ENCODE measurements at places on chromosomes 3 and 15. TPM values are rescaled to one million over a fixed set of nuclear protein-coding genes. Genes with fewer than 3 reads are reported as not detected.

KIF9 gene
- 2.5 TPM for total RNA-seq

DNA sequence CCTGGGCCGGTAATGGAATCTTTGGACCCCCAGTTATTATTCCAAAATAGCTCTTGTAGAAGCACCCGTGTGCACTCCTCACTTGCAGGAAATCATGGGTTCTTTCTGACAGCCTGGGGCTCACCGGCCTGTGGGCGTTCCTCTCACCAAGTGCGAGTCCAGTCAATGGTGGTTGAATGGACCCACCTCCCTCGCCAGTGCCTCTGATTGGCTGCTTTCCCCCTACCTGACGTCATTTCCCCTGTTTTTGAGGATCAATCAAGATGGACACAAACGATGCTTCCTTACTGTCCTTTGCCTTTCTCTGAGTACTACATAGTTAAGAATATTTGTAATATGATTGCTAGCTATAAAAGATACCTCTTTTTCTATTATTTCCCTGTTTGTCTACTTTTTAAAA is 18.1 kb downstream of the MOBP start:
- DNase-seq, result no peak

GRCh38 chr3:110806924-110807323 is 264.7 kb upstream of the NECTIN3 start:
- no peak for DNase-seq

SLC27A2 gene
- 0.22 TPM for total RNA-seq

- DNase-seq, result peak; percentile 3
Observed at GRCh38 chr15:68314563-68314962, 37.0 kb downstream of the FEM1B start.

GRCh38 chr15:67732671-67733374 is 92.5 kb upstream of the SKOR1 start:
- DNase-seq, result no peak

DNA sequence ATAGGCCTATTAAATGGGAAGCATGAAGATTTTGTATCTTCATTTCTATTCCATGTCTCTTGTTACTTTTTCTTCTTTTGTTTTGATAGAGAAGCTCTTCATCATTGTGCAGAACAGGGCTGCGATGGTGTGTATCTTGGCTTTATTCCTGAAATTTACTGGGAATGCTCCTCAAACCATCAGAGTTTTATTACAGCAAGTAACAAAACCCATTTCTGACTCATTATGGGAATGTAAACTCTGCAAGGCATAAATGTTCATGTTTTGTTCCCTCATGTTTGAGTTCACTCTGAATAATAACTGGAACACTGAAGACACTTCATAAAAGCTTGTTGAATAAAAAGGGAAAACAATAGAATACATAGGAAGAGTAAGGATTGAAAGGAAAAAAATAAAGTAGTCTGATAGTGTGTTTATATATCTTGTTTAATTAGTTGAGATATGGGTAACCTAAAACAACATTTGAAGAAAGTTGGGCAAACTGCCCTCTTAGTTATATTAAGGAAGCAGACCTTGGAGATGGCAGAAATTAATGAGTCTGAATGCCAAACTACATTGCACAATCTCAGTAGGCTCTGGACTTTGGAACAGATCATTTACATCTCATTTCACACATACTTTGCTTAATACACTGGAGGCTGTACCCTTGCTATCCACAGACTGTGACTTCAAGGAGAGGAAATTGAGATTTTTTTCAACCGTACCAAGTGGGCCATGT is 521.5 kb downstream of the GRM7 start:
- no peak for DNase-seq

PYGO1 gene
- 0.02 TPM for total RNA-seq

DNA sequence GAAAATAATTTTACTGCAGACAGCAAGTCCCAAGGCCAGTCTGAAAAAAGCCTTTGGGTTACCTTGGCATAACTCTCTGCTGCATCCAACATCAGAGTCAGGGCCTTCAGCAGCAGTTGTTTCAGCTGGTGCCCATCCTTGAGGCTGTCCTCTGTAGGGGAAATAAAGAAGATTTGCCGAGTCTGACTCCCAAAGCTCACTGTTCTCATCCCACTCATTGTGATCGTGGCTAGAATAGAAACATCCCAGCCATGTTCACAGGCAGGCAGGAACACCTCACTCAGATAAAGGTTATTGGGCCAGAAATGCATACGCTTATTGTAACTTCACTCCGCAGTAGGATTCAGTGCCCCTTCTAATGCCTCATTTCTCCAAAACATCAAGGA is 29.2 kb downstream of the EIF3J start:
- no peak for DNase-seq

CPB1 gene
- not detected for total RNA-seq

DNA sequence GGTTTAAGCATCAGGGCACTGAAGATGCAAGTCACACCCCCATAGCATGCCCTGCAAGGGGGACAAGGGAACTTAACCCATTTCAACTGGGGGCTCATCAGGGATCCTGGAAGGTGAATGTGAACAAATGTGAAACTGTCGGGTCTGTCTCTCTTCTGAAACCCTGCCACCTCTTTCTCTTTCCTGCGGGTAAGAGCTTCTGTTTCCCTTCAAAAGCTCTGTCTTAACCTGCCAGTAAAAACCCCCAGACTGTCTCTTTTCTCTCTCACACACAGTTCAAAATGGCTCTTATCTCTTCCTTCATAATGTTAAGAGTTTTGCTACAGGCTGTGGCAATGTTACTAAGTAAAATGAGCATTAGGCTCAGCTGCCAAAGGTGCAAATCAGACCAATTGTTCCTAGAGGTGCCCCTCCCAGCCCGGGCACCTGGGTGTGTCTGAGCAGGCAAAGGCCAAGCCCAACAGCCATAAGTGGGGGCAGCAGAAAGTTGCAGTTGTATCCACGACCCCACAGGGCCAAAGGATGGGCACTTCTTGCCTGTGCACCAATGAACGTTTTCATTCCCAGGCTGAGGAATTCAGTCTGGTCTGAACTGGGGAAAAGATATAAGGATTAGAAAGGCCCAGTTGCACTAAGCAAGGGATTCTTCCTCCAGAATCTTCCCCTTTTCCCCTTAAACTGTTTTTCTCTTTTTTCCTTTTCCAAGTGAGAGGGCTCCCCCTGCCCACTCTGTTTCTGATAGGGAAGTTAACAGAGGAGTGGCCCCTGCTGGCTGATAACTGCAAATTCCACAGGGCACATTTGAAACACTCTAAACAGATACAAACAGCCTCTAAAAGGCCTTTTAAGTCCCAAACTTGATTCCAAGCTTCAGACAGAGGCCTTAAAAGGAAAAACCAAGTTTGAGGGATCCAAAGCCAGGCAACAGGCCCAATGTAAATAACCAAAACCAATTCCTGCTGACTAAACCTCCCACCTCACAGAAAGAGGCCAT is 113.8 kb upstream of the EPHA6 start:
- no peak for DNase-seq

COMMD2 gene
- total RNA-seq, result 41.5 TPM

FANCD2OS gene
- total RNA-seq, result not detected

DNA sequence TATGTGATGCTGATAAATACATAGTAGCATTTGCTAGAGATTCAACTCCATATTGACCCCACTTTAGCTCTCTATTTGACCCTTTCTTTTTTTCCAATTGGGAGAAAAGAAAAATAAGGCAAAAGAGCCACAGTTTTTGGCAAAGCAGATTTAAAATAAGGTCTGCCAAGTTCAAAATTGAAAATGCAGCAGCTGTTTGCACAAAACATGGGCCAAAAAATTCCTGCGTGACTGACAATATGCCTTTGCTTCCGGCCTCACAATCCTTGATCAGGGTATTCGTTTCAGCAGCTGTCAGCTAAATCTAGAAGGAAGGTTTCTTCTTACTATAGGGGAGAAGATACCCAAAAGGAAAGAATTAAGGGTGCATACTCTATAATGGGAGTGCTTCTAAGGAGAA is 563.5 kb upstream of the CCDC54 start:
- DNase-seq, result no peak

SLC15A2 gene
- 8.5 TPM for total RNA-seq

DNA sequence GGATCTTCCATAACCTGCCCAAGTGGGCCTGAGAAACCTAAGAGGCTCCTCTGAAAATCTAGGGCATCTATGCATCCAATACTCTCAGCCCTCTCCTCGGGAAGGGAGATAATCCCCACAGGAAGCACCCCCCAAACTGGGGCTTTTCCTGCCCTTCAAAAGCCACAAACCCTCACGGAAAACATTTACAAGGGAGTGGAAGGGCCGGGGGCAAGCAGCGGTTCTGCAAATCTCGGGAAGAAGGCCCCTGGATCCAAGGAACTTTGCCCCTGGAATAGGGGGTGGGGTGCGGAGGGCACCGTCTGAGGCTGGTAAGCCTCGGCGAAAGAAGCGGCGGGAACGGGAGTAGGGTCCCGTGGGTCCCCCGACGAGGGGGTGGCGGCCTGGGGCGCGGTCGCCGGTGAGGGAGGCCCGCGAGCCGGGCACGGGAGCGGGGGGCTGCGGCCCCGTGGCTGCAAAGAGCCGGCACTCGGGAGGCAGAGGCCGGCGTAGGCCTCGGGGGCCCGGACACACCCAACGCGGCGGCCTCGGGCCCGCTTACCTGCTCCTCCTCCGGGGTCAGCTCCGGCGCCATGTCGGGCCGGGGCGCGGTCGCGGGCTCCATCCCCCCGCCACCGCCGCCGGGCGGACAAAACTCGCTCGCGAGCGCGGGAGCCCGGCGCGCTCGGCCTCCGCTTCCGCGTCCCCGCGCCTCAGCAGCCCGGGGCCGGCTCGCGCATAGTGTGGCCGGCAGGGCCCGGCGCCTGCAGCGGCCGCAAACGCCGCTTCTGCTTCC is 755 bp downstream of the PTPN9 start:
- peak; percentile 52 for DNase-seq

DNA sequence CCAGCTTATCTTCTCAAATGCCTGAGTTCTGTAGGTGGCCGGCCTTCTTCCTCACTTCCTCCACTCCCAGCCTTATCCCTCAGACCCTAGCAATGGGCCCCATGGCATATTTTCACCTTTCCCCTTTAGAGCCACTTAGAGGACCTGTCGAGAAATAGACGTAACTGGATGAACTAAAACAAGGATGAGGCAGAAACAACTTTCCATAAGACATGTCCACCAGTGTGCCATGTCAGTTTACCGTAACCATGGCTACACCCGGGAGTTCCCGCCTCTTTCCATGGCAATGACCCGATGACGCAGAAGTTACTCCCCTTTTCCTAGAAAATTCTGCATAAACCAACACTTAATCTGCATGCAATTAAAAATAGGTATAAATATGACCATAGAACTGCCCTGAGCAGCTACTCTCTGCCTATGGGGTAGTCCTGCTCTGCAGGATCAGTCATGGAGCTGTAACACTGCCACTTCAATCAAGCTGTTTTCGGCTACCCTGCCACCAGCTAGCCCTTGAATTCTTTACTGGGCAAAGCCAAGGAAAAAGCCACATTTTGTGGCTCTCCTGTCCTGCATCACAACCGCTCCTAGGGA is 55.1 kb upstream of the ZBTB38 start:
- DNase-seq, result no peak

TIMMDC1 gene
- total RNA-seq, result 76.1 TPM

ZNF35 gene
- 13.9 TPM for total RNA-seq

- DNase-seq, result no peak
Observed at GRCh38 chr3:140086642-140087041, 151.7 kb downstream of the CLSTN2 start.

Measured in activated B cell treated with CpG ODN at 0.5 μM for 24 hours (primary cell).